ENCODE measurements at places on chromosomes 3 and 15.
A peak's percentile ranks its signal among the peaks of the same experiment; 100 is the strongest.

DNA sequence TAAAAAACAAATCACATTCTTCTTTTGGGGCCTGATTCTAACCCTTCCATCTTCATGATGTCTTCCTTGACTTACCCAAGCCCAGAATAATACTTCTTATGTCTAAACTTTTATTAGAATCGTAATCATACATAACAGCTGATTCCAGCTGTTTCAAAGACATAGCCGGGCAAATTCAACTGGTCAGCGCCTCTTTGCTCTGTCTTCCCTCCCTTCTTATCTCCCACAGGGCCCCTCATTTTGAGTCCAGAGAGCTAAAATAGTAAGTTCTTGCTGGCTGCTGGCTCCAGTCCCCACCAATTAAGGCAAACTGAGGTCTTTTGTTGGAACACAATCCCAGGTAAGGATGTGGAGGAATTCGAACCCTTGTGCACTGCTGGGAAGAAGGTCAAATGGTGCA is 108.6 kb downstream of the ADCY5 start:
- DNase-seq = no peak

DNA sequence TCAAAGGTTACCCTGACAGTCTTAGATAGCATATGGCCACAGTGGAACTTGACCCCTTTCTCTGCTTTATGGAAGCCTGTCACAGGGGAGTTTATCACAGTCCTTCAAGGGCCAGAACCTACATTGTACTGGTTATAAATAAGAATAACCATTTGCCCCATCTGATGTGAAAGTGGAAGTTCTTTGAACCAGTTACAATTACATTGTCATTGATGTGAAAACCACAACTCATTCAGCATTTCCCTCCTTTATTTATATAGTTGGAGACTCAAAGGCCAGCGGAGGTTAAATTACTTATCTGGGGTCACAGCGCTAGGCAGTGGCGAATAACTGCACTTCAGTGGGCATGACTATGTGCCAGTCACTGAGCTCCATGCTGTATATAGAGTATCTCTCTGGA is 60.5 kb upstream of the TBC1D5 start:
- DNase-seq = no peak

DNA sequence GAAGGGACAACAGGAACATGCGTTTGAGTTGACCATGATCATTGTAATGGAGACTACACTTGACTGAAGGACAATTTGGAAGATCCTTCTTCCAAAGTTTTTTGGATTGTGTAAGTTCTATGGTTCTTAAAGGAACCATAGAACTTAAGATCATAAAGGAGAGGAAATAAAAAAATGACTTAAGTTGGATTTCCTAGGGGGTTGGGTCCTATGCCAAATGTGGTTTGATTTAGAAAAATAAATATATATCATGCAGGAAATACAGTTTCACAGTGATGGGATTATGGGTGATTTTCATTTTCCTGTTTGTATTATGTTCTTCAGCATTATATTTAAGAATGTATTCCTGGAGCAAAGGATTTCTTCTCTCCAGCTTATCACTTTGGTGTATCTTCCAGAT is 305.5 kb upstream of the DPH6 start:
- no peak for DNase-seq

DNA sequence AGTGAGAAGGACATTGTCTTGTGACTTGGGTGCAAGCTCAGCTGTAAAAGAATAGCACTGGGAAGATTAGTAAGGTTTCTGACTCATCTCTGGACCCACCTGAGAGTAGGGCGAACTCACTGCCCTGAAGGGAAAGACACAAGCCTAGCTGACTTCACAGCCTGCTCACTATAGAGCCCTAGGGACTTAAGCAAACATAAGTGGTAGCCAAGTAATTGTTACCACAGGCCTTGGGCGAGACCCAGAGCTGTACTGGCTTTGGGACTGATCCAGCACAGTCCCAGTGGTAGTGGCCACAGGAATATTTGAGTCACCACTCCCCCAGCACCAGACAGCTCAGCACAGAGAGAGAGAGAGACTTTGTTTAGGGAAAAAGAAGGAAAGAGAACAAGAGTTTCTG is 429.9 kb downstream of the TBL1XR1 start:
- DNase-seq = no peak

DNA sequence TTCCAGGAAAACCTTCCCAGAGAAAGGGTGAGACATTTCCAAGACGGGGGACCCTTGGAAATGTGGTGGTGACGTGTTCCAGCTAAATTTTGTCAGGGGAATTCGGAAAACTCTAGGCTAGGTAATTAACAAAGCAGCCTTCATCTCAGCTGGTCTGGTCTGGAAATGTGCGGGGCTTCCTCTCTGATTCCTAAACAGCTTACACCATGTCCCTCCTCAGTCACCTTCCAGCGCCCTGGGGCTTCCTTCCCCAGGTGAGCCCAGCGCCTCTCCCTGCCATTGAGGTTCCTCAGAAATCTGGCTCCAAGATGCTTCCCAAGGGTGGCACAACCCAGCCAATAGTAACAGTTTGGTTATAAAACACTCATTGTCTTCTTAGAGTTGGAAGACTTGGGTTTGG is 571 bp downstream of the ACAD9 start:
- no peak for DNase-seq

DNA sequence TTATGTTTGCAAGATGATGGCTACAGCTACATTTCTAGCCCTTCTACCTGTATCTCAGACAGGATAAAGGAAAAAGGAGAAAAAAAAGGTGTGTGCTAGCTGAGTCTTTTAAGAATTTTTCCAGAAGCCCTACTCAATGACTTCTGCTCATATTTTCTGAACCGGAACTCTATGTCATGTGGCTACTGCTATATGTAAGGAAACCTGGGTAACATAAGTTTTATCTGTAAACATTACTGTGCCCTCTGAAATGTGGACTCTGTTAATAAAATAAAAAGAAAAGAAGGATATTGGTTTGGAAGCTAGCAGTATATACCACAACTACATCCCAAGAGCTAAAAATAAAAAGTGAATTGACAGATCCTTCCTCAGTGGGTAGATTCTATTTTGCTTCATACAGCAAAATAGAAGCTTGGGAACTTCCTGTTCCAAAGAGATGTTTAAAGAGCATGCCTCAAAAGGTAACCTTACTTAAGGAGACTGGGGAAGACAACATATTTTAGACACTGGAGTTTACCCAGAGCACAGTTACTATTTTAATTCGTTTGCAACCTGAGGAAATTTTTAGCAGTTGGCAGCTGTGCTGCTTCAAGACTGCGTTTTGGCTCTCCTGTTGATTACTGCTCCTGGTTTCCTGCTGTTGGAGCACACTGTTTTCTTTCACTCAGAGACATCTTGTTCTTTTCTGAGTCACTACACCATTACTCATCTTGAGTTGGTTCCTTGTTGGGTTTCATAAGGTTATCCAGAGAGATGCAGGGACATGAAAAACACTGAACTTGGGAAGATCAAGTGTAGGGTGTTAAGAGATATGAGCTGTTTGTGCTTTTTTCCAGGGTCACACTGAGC is 280.7 kb downstream of the NFKBIZ start:
- no peak for DNase-seq

GRCh38 chr3:4979428-4980228 is at the start of gene BHLHE40:
Gene BHLHE40, plus strand, starts transcription at chr3:4979437. Its CDS starts 282 bp downstream, at chr3:4979719.
- DNase-seq = no peak

DNA sequence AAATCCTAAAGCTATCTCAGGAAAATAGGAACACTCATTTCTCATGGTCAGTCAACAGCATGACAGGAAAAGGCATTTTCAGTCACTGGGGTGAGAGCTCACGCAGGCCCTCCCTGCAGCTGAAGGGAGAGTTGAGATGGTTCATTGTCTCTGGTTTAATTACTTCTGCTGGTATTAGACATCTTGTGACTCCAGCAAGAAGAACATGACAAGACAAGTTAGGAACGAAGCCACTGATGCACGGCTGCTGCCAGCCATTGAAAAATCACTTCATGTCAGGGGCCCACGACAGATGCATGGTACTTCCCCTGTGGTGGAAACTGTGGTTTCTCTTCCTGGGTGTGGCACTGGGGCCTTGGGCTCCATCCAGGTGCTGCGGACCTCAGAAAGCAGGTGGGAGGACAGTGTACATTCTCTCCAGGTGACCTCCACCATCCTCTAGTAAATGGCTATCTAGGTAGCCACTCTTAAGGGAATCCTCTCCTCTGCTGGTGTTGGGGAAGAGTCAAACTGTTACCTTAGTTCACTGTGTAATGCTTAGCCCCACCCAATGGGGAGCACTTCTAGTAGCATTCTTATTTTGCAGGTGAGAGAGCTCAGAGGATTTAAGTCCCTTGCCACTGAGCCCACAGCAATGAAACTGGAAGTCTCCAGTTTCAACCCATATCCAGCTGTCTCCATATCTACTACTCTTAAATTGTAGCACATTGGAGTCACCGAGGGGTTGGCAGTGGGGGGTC is 274.2 kb downstream of the LRTM1 start:
- no peak for DNase-seq

DNA sequence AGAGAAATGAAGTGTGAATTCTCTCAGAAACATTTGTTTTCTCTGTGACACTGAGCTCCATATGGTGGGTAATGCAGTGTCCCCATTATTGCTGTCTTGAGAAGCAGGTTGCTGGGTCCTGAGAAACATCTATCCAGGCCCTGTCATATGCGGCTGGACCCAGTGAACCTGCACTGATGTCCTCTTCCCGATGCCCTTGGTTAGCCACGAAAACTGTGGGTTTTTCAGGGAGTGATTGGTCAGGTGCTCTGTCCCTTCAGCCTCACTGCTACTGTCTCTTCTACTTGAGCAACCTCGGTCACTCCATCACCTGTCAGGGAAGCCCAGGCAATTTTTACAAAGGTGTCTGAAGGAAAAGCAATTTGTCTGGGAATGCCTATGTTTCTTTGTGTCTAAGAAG is 77.0 kb downstream of the SLC7A14 start:
- no peak for DNase-seq

DNA sequence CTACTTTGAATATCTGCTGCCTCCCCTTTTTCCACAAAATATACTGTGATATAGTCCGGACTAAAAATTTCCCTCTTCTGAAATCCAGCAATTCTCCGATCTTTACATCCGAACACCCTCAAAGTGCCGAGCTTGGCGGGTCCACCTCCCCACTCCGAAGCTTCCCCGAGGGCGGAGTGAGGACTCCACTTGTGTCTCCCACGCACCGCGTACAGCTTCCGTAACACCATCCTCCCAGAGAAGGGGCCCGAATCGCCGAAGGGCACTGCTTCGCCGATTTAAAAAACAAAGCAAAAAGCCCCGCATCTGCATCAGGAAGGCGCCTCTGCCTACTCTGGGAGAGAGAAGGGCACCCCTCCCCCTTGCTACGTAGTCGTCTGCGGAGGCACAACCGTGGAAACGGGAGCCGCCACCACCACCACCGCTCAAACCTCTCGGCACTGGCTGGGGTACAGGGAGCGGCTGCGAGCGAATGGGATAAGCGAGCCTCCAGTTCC is 551 bp downstream of the NCBP2 start:
- peak; percentile 75 for DNase-seq

- DNase-seq = no peak
These were observed 238.1 kb downstream of the CPNE4 start for GRCh38 chr3:131796558-131797198.

GRCh38 chr3:182246870-182247269 is 535.1 kb downstream of the SOX2 start:
- no peak for DNase-seq

GRCh38 chr3:8256441-8257071 is 245.1 kb upstream of the LMCD1 start:
- no peak for DNase-seq

- DNase-seq = no peak
These were observed 358.5 kb downstream of the ZNF385D start for GRCh38 chr3:21392526-21392925.

DNA sequence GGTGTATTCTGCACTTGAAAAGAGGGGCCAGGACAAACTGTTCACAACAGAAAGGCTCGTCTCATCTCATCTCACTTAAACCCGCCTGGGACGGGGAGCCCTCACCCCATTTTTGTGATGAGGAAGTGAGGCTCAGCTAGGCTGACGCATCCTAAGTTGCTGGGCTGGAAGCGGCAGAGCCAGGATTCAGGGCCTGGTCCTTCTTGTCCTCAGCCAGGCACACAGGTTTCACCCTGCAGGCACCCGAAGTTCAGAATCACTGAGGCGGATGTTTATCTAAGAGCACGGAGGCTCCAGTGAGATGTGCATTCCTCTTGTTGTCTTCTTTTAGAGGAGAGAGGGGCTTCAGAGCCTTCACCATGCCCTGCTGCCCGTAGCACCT is 51.1 kb upstream of the PLXNA1 start:
- no peak for DNase-seq

DNA sequence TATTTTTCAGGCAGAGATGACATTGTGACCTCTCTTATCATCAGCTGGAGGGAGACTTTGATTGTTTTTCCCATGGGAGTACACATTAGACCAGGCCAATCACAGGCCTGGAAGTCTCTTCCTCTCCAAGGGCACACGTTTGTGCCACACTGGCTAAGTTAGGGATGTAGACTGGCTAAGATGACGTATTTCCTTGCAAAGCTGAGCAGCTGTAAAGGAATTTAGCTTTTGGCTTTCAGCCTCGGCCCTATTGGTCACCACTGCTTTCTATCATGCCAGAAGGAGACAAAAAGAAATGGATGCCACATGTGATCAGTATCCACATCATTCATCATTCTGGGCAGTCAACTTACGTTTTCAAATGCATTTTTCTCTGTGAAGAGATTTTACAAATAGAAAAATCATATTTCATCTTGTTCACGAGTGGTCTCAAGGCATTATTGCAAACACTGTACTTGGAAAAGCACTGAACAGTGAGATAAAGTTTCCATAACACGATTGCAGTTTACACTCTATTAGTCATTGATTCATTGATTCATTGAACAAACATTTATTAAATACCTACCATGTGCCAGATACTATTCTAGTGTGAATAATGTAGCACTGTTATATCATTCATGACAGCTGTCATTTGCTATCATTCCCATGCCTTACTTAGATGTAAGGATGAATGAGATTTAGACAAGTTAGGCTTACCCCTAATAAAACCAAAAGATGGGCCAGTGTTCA is 27.0 kb upstream of the RNF7 start:
- no peak for DNase-seq

DNA sequence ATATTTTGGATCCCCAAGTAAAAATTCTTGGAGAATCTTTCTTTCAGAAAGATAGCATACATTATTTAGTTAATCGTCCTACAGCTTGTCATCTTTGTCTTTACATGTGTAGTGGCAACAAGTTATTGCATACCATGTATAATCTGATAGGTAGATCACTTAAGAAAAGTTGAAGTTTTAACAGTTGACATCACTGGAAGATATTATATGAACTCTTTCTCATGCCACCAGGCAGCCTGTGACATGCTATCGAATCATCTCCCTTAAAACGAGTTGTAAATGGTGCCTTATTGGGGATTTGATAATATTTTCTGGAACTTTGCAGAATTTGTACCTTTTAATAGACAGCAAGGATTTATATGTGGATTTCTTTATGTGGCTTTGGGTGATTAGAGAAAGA is 8.7 kb downstream of the U2SURP start:
- no peak for DNase-seq

GRCh38 chr3:14323401-14324223 is 78.8 kb upstream of the SLC6A6 start:
- DNase-seq = no peak

- DNase-seq = no peak
These were observed 2.1 kb upstream of the GLCE start for GRCh38 chr15:69158201-69158842.

- DNase-seq = no peak
These were observed 60.3 kb downstream of the MORC1 start for GRCh38 chr3:109057616-109058015.
